A172 (cell line): ENCODE measurements at places on chromosomes 7 and 10.

GRCh38 chr10:69335063-69335587 lies 56.8 kb downstream of the HK1 start:
- no peak for DNase-seq

- DNase-seq, result no peak
Measured at GRCh38 chr7:32539919-32540531, 44.7 kb downstream of the AVL9 start.

DNA sequence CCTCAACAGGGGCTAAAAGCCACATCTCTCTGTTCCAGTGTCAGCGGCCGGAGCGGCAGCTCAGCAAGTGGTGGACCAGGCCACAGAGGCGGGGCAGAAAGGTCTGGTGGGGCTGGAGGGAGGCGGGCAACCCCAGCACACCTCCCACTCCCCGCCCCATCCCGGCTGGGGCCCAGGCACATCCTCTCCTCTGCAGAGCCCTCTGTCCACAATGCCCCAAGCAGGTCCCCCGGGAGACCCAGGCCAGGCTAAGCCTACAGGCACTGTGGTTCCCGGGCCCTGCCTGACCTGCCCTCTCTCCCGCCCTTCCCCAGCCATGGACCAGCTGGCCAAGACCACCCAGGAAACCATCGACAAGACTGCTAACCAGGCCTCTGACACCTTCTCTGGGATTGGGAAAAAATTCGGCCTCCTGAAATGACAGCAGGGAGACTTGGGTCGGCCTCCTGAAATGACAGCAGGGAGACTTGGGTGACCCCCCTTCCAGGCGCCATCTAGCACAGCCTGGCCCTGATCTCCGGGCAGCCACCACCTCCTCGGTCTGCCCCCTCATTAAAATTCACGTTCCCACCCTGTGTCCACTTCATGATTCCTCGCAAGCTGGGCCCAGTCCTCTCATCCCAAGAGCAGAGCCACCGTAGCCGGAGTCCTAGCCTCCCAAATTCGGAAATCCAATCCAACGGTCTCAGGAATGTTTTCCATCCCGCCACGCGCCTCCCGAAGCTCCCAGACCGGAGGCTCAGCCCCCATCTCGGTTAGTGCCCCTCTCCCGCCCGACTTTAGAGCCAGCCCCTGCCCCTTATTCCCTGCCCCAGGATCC lies 2.1 kb downstream of the ADIRF start:
- peak; percentile 89 for DNase-seq

GRCh38 chr10:73917566-73918305 lies 6.8 kb downstream of the PLAU start:
- DNase-seq, result no peak

DNA sequence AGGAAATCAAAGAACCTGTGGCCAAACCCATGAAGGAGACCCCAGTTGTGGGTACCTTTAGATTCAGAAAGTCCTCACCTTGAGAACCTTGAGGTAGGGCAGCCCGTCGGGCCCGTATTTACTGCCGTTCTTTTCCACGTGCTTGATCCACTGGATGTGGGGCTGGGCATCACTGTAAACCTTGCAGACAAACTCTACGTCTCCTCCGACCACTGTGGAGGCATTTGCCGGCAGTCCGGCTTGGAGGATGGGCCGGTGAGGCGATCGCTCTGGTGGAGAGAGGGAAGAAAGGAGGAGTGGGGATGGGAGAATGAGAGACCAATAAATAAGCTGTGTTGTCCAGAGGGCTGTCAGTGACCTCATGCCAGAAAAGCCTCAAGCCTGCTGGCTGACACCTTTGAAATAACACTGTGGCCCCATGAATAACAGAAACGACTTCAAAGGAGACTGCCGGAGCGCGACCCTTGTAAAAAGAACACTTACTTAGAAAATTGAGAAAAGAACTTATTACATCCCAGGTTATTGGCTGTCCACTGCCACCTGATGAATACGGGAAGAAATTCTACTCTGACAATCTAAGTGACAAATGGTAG lies 78.2 kb downstream of the FGFR2 start:
- no peak for DNase-seq

- no peak for DNase-seq
Measured at GRCh38 chr10:131870411-131870810, 30.4 kb upstream of the PPP2R2D start.

DNA sequence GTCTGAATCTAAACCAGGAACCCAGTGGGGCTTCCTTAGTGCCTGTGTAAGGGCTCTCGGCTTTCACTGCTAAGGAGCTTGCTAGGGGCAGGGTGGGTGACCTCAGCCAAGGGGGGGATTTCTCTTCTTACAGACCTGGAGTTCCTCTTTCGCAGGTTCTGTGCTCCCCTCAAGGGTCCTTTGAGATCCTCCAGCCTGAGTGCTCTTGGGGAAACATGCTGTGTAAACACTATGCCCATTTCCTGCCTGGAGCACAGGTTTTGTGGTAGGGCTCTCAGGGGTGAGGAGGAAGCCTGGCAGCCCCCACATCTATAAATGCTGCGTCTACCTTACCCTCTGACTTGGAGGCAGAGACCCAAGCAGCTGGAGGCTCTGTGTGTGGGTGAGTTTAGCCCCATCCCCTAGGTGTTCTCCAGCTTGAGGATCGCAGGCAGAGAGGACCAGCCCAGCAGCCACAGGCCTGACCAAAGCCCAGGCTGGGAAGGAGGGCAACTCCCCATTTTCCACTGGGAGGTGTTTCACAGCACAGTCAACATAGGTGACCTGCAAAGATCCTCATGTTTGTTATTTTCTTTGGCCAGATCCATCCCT lies at the start of gene SFTPA1:
Gene SFTPA1 (plus strand): TSS at position 339 of the 591 bp plus-strand sequence. CDS start 887 bp downstream, outside the sequence.
- DNase-seq, result no peak

GRCh38 chr7:28017372-28017771 lies 163.2 kb downstream of the JAZF1 start:
- peak; percentile 55 for DNase-seq

GRCh38 chr10:21702633-21703111 lies 168.6 kb downstream of the MLLT10 start:
- no peak for DNase-seq

DNA sequence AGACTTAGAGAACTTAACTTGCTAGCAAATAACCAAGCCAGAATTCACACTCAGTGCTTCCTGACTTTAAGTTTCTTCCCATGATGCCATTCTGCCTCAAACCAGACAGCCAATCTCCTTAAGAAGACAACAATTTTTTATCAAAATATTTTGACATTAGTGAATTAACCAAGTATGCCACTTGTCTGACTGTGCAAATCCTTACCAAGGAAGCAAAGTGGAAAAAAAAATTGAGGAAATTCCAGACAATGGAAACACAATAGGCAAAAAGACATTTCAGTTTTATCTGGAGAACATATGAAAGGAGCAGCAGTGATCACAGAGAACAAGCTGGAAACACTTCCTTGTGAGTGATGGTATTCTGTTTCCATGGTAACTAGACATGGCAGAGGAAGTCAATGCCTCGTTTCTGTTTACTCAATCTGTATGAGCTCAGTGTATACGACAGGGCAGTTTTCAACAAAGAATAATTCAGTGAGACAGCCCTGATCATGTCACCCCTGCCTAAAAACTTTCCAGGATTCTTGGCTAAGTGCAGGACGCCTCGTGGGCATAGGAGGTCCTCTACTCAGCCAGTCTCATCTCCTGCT lies 114.2 kb downstream of the DYNC1I1 start:
- DNase-seq, result peak; percentile 16

- DNase-seq, result peak; percentile 74
Measured at GRCh38 chr7:45985902-45986301, 64.8 kb upstream of the IGFBP3 start.

GRCh38 chr10:43304687-43305333 lies 37.9 kb upstream of the RASGEF1A start:
- DNase-seq, result peak; percentile 15

- peak; percentile 20 for DNase-seq
Measured at GRCh38 chr7:33666531-33666930, 238.8 kb upstream of the BMPER start.

DNA sequence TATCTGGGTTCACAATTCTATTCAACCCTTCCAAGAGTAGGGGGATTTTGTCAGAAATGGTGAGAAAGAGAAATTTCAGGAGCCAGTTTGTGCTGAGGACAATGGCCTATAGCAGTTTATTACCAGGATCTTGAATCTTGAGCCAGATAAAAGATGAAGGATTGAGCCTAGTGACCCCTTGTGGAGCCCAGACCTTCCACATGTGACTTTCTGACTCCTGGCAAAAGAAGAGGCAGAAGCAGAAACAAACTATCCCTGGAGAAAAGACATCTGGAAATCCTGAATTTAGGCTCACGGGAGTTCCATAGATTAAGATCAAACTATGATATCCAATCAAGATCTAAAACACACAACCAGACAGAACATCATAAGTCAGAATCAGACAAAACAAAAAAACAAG lies 60.9 kb upstream of the CHRM2 start:
- DNase-seq, result no peak

DNA sequence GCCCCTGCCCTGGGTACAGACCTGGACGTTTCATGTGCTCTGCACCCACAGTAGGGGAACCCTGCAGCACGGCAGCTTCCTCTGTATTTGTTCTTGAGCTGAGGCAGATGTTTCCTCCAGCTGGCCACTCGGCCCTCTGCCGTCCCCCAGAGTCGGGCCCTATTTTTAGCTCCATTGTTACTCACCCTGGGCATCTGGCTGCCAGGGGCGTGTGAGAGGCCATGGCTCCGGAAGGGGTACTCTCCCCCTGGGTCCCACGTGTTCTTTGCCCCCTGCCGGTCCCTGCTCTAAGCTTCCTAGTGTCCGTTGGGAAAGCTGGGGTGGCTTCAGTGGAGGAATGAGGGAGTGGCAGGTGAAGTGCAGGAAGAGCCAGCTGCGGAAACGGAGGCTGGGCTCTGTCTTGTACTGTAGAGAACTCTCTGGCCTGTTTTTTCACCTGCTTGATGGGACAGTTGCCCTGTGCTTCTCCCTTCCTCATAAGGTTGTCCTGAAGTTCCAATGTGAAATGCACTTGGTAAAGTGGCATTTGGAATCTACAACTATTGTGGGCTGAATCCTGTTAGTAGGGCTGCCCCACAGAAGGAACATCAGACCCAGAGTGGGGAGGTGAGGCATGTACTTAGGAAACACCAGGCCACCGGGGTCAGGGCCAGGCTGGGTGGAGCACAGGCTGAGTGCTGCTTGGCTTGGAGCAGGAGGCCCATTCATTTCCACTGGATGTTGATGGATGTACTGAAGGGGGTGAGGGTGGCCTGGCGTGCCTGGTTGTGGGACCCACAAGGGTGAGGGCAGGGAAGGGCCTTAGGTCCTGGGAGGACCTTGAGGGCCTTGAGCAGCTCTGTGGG lies 30.6 kb downstream of the PALD1 start:
- DNase-seq, result peak; percentile 65

GRCh38 chr10:95976362-95977229 lies 66.8 kb upstream of the CCNJ start:
- no peak for DNase-seq

DNA sequence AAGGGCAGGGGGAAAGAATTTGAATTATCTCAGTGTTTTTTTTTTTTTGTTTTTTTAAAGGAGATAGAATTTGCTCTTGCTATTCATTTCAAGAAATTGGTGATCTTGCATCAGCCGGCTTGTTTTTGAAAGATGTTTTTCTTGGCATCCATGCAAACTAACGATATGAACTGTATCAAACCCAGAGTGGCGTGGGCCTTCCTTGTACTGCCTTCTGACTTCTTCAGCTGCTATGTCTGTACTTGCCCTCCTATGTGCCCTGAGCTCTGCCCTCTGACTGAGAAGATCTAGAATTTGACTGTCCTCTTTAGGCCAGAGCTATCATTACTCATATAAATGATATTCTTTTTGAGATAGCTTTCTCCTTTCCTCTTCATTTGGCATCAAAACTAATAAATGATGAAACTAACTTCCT lies 183.1 kb downstream of the EXOC4 start:
- DNase-seq, result peak; percentile 5

- DNase-seq, result no peak
Measured at GRCh38 chr7:124857672-124858235, 71.9 kb downstream of the POT1 start.

DNA sequence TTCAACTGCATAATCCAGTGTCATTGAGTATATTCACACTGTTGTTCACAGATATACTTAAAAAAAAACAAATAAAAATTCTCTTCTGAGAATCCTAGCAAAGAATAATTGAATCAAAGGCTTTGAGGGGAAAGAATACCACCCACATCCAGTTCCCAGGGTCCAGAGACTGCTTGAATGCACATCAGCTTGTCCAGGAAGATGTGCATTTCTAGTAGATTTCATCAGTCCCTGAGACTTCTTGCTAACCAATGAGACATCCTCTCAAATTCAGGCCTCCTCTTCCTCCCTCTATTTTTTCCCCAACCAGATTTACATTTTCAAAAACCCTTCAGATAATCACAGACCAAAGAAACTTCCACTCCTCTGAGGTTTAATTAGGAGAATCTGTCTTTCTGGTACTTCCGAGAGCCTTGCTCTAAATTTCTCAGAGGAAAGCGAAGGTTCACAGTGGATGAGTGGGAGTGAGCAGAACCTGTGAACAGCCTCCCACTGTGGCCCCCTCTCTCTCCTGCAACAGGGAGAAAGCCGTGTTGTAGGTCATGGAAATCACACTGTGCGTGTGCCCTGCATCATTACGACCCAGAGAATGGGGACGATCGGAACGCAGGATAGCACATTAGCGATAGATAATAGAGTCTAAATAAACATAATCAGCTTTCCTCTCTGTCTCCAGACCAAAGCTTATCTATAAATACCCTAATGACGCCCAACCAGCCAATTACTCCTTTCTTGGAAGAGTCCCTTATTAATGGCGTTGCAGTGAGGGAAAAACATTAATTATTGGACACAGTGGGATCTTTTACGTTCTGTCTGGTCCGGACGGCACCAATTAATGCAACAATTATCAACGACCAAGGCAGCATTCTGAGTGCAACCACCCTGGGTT lies 212.5 kb downstream of the EMX2 start:
- no peak for DNase-seq

DNA sequence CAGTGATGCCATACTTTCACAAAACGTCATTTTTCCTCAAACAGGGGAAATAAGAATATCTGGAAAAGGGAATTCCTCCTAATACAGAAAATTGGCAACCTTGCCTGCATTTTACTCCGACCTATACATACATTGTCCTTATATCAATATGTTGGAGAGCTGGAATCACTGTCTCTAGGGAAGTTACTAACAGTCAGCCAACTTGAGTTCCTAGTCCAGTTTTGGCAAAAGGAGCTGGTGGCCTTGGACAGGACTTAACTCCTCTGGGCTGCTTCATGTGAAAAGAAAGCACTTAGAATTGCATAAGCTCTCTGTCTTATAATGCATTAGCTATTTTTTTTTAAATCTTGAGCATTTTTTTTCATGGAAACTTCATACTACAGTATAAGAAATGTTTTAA lies 174.2 kb upstream of the HGF start:
- DNase-seq, result no peak
